ENCODE measurements at places on chromosomes 1 and 21. TPM values are rescaled to one million over a fixed set of nuclear protein-coding genes. Genes with fewer than 3 reads are reported as not detected.

GRCh38 chr1:37478890-37479254 lies 4.5 kb downstream of the ZC3H12A start:
- no peak for DNase-seq

INSRR gene
- total RNA-seq = not detected

- DNase-seq = no peak
Observed at GRCh38 chr1:243725075-243725474, 125.0 kb downstream of the AKT3 start.

DNA sequence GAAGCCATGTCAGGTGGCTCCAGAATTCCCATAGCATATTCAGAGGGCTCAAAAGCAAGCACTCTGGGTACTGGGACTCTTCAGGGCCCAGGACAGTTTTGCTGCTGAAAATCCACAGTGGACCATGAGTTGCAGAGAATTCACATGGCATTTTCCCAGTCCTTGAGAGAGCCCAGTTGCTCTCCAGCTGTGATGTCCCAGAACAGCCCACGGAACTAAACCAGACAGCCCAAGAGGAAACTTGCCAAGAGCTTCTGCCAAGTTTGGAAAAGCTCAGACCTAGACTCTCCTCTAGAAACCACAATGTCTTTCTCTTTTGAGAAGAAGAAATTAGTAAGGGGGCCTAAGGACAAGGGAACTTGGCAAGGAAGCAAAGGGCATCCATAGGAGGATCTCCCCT lies 69.4 kb downstream of the RGS2 start:
- no peak for DNase-seq

DNA sequence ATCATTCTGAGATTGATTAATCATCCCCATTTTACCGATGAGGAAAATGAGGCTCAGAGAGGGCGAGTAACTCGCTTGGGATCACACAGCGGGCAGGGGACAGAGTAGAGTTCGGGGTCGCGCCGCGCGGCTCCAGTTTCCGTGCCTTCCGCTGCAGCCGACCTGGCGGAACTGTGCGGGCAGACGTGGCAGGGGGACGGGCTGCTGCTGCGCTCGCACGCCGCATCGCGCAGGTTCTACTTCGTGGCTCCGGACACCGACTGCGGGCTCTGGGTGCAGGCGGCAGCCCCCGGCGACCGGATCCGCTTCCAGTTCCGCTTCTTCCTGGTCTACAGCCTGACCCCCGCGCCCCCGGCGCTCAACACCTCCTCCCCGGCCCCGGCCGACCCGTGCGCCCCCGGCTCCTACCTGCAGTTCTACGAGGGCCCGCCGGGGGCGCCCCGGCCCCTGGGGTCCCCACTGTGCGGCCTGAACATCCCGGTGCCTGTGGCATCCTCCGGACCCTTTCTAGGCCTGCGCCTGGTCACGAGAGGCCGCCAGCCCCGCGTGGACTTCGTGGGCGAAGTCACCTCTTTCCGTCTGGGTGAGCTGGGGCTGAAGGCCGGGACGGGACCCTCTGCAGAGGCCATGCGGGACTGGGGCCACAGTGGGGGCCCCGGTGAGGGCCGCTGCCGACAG lies 2.3 kb downstream of the LDLRAD2 start:
- DNase-seq = no peak

- DNase-seq = no peak
Observed at GRCh38 chr1:111541721-111542120, 38.3 kb upstream of the ADORA3 start.

DNA sequence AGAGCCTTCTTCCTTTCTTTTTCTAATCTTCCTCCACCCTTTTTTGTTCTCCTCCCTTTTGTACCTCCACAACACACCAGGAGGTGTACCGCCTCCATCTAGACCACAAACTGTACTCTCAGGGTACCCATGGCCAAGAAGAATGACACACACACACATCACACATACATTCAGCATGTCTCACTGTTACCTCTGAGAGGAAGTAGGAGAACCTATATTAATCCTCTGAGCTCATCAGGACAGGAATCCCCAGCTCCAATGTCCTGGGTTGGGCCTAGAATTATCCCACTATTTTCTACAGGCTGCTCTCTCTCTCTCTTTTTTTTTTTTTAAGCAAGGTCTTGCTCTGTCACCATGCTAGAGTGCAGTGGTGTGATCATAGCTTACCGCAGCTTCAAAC lies 36.7 kb downstream of the ATP2B4 start:
- DNase-seq = no peak

GRCh38 chr1:9478021-9478420 lies 61.2 kb upstream of the SLC25A33 start:
- DNase-seq = no peak

GRCh38 chr1:182407724-182408123 lies 7.3 kb upstream of the TEDDM1 start:
- DNase-seq = no peak

- DNase-seq = peak; percentile 16
Observed at GRCh38 chr1:93817819-93818569, 61.0 kb downstream of the DNTTIP2 start.

- no peak for DNase-seq
Observed at GRCh38 chr1:44464361-44464760, 59.3 kb downstream of the RNF220 start.

DNA sequence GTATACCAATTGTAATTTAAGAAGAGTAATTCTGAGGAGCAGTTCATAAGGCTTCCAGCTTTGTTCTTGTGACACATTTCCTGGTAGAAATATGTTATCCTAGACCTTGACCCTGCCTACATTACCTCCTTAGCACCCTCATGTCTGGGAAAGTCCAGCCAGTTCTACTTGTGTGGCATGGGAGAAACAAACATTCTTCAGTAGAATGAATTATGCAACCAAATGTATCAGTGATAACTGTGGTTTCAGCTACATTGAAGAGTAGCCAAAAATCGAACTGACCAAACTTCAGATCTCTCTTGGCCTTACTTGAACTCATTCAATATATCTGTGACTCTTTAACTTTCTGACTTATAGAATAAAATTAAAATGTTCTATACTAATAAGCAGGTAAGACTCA lies 308.1 kb upstream of the LYPLAL1 start:
- DNase-seq = no peak

EPS8L3 gene
- total RNA-seq = not detected

- DNase-seq = no peak
Observed at GRCh38 chr21:26715116-26715515, 130.1 kb downstream of the ADAMTS1 start.

All from upper lobe of left lung (tissue), 6 donors.